ENCODE measurements at places on chromosomes 11 and 22.

DNA sequence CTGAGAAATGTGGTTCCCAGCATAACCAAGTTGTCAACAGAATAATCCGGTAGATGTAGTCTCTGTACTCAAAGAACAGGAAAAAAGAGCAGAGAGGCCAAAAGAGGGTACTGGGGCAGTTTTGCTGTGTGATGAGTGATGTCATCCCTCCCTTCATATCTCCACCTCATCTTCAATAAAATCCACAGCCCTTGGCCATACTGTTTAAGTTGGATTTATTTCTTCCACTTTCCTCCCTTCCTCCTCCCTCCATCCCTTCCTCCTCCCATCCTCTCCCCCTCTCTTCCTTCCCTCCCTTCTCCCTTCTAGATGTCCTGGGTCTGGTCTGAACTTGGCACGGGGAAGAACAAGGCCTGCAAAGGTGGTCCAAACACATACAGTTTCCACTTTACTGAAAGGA, 18.2 kb upstream of the GRK3 start:
- no peak for DNase-seq

- no peak for DNase-seq
Measured at GRCh38 chr11:120054016-120054752, 83.7 kb downstream of the TRIM29 start.

DNA sequence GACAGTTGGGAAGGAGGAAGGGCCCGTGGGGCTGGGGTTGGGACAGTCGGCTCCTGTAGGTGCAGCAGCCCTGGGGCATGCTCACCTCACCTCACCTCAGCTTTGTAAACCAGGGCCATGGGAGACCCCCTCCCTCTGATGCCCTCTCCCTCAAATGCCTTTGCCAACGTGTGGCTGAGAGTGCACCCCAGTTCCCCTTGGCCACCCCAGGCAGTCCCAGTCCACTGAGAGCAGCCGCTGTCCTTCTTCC, 4.2 kb upstream of the NEAT1 start:
- no peak for DNase-seq

DNA sequence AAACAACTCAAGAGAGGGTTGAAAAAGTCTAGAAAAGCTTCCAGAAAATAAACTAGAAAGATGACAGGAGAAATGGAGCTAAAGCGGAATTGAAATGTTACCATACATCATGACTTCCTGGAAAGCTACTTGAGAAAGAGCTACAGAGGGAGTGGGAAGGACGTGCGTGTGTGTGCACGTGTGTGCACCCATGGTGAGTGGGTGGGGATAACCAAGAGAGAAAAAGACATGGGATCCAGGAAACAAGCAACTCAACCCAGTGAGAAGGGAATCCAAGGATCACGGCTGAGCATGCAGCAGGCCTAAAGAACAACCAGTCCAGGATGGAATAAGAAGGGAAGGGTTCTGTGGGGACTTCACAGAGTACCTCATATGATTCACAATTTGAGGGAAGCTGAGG, 21.6 kb downstream of the APOL1 start:
- DNase-seq = no peak

- no peak for DNase-seq
Measured at GRCh38 chr22:42430528-42431125, 1.6 kb downstream of the NFAM1 start.

GRCh38 chr11:69640260-69640994, 529 bp upstream of the CCND1 start:
- no peak for DNase-seq

- no peak for DNase-seq
Measured at GRCh38 chr11:58776891-58777710, 45.4 kb upstream of the GLYAT start.

- DNase-seq = no peak
Measured at GRCh38 chr11:32092581-32093170, 1.8 kb downstream of the RCN1 start.

GRCh38 chr11:14422052-14422813, 63.2 kb upstream of the RRAS2 start:
- peak; percentile 40 for DNase-seq

GRCh38 chr11:95154514-95154913, 64.9 kb downstream of the ENDOD1 start:
- DNase-seq = no peak

GRCh38 chr11:12175694-12176241, 65.4 kb downstream of the MICAL2 start:
- no peak for DNase-seq

- no peak for DNase-seq
Measured at GRCh38 chr11:129705341-129705740, 110.3 kb upstream of the TMEM45B start.

DNA sequence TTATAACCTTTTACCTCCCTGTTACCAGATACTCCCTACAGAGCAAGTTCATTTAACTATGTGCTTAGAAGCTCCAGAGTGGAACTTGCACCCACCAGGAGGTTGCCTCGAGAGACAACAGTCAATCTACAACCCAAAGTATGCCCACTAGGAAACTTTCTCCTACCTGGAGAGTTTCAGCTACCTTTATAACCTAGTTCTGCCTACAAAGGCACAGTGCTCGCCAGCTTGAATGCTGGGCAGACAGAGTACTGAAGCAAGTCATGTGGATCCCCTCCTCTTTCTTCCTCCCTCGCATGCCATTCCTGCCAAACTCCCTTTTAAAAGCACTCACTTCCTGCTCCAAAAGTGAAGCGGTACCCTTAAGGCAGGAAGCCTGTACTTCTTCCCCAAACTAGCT, 258.9 kb downstream of the SWAP70 start:
- no peak for DNase-seq

DNA sequence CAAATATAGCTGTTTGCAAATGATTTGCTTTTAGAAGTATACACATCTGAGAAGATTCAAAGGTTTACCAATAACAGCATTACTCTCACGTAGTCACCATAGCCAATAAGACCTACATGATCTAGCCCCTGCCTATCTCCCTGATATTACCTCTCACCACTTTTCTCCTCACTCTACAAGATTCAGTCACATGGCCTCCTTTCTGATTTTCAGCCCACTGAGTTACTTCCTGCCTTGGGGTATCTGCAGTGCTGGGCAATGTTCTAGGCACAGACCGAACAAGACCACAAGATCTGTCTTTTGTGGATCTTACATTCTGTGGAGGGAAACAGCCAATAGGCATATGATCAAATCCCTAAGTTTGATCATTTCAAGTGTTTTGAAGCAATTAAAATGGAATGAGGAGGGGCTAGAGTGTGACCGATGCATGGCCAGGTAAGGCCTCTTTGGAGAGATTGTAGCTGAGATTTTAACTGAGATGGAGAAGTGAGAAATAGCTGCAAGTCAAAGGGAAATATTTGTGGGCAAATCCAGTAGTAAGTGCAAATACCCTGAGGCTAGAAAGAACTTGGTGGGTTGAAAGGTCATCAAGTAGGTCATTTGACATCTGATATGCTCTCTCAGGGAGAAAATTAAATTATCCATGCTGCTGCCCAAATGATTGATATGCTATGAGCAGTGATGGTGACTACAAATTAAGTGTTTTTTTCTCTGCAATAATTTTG, 43.1 kb downstream of the ARL14EP start:
- DNase-seq = no peak

GRCh38 chr22:17381192-17381913, 12.1 kb downstream of the CECR2 start:
- DNase-seq = no peak

DNA sequence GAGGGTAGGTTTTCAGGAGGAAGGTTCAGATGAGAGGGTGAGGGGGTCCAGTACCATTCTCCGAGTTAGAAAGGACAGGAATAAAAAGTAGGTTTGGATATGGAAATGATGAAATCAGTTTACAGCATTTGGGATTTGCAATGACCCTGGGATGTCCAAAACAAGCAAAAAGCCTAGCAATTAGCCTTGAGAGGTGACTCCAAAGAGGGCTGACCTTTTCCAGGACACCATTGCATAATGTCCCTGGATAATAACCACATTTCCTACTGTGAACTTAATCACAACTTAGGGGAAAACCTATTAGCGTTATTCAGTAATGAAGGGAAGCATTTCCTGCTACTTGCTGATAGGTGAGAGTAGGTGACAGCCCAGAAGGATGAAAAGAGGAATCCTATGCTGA, 101.4 kb upstream of the ARHGAP42 start:
- no peak for DNase-seq

DNA sequence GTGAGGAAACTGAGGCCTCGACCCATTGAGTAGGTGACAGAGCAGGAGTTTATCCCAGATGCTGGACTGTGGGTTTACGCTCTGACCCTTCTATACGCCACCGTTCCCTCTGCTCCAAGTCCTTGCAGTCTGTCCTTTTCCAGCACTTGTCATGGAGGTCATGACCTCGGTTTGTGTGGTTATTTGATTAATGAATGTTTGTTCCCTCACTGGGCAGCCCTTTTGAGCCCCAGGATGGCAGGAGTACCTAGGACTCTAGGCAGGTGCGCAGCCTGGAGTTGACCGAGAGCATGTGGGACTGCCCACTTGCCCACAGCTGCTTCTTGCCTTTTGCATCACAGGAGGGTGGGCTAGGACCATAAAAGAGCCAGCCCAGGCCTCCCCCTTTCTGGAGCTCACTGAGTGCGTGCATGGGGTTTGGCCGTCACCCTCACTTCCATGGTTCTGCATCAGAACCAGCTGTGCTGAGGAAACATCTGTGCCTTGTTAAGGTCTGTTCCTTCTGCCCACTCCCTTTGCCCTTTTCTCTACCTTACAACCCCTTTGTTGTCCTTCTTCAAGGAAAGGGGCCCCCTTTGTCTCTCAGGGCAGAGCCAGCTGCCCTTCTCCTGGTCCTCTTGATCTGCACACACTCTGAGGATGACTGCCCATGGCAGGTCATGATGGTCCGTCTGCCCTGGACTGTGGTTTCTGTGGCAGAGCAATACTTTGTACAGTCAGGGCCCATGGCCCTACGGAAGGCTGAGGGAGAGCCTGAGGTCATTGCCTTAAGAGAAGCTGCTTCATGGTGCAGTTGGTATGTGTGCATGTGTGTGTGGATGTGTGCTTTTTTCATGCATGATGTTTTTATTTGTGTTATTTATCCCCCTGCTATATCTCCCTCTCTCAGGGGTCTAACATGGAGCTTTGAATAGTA, 38.2 kb downstream of the BMAL1 start:
- DNase-seq = no peak

GRCh38 chr11:35214792-35215193, 75.8 kb downstream of the CD44 start:
- no peak for DNase-seq

GRCh38 chr11:27204529-27204928, 158.5 kb downstream of the CCDC34 start:
- DNase-seq = no peak

DNA sequence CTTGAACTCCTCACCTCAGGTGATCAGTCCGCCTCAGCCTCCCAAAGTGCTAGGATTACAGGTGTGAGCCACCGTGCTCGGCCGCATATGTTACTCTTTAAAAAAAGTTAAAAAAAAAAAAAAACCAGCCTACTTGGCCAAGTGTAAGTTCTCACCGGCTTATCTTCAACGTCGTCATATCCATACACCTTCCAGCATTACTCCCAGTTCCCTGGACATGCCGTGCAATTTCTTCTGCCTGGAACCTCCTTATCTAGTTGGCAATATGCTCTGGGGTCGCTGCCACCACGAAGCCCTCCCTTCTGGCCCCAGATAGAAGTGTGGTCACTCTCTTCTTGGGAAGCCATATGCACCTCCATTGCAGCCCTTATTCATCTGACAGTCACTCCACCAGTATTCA, 36.3 kb upstream of the CBX7 start:
- no peak for DNase-seq

DNA sequence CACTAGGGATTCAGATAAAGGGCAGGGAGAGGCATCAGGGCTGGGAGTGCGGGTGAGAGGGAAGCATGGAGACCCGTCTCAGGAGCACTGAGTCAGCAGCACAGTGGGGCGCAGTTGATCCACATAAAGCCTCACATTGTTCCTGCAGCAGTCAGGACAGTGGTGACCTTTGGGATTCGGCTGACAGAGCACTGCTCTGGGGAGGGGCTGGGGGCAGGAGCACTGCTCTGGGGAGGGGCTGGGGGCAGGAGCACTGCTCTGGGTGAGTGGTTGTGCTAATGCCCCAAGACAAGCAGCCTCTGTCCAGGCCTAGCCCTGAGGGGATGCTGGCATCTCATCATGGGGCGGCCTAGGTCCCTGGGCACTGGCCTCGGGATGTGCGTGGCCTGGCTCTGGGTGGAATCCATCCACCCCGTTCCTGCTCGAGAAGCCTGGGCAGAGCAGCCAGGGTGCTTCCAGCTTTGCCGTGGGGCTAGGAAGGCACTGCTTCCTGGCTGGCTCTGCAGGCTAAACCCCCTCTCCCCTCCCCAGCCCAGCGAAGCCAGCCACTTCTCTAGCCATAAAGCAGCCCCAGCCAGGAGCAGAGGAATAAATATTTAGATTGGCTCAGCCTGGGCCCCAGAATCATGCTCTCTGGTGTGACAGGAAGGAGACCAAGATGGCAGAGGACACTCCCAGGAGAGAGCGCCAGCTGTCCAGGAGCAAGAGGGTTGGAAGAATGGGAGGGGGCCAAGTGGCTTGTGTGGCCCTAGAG, 7.3 kb downstream of the OAF start:
- peak; percentile 50 for DNase-seq

DNA sequence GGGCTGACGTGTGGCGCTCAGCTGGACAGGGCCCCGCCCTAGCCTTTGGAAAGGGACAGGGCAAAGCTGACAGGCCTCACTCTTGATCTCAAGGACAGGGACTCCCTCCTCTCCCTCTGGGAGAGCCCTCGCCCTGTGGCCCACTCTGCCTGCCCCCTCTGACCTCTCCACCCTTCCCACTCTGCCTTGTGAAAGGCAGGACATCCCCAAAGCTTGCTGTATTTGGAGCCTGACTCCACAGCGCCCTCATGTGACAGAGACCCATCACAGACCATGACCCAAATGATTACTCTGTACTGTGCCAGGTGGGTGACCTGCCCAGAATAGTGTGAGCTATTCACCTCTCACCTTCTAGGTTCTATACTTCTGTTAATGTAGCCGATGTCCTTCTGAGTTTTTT, 18.8 kb downstream of the P2RY2 start:
- no peak for DNase-seq

- DNase-seq = no peak
Measured at GRCh38 chr11:134409552-134410429, 2.3 kb downstream of the B3GAT1 start.

GRCh38 chr11:45067966-45068365, 78.5 kb upstream of the PRDM11 start:
- DNase-seq = no peak

- DNase-seq = no peak
Measured at GRCh38 chr11:60860943-60861342, 5.2 kb upstream of the PTGDR2 start.

GRCh38 chr11:61785837-61786402, 6.5 kb downstream of the TMEM258 start:
- DNase-seq = no peak

- DNase-seq = no peak
Measured at GRCh38 chr22:40212121-40212520, 34.4 kb downstream of the TNRC6B start.

- DNase-seq = no peak
Measured at GRCh38 chr11:94932503-94932902, 40.9 kb downstream of the CWC15 start.

DNA sequence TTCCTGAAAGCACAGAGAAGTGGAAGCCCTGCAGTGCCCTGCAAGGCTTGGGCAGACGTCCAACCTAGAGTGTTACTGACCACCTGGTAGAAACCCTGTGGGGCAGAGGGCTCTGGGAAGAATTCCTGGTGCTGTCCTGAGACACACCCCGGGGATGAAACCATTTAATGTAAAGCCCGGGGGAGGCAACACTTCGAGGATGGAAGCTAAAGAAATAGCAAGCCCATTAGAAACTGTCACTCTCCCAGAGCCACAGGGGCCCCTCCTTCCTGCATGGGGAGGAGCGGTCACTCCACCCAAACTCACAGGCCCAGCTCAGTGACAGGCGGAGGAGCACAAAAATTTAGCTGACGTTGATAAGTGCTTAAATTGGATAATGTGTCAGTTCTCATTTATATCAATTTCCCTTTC, 57.6 kb downstream of the NRXN2 start:
- DNase-seq = no peak
